ENCODE measurements at places on chromosomes 1 and 21. TPM values are rescaled to one million over a fixed set of nuclear protein-coding genes. Genes with fewer than 3 reads are reported as not detected.

DNA sequence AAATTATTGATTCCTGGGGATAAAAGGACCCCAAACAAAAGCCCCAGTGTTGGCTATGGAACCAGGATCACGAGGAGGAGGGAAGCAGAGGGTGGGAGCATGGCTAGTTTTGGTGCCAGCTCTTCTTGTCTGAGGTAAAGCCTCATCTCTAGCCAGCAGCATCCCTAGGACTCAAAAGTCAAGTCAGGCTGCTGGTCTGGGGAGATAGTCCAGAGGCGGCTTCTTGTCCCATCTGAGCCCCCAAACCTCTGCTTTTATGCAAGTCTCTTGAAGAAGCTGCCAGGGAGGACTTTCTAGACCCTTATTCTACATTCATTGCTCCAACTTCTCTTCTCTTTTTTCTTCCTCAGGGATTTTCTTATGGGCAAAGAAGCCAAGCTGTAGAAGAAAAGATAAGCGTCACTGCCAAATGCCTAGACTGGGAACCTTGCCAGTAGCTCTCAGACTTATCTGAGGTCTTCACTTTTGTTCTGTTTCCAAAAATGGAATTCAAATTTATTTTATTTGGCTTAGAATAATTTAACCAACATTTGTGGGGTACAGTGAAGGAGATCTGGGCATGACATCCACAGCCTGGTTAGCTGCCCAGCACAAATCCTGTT, 6.9 kb upstream of the ANKRD35 start:
- DNase-seq = no peak

GRCh38 chr1:25973610-25974321, 24.1 kb downstream of the PAFAH2 start:
- no peak for DNase-seq

DNA sequence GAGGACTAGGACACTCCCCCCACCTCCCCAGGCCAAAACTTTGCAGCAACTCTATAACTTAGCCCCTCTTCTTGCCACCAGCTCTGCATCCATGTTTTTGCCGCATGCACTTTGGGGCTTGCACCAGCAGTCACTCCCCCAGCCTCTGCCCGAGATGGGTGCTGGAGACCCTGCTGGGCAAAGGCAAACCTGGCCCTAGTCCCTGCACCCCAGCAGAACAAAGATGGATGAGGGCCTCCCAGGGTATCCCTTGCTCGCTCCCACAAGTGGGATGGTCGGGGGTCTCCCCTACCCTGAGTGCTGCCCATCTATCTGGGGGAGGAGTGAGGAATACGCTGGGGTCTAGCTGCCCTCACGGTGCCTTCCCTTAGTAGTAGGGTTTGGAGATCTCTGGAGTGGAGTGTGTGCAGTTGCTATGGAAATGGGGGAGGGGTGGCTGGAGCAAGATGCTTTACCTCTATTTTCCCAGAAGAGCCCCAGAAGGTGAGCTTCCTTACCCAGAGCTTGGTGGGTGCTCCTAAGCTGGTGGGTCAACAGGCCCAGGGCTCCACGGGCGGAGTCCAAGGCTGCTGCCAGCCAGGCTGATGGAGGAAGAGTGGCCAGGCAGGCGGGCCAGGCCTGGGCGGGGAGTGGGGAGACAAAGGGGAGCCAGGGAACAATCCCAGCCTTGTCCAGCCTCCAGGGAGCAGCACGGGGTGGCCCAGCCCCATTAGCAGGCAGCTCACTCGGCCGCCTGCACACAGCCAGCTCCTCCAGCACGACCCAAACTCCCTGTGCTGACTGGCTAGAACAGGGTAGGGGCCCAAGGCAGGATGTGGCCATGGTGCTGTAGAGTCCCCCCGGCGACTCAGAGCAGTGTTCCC, at the start of gene PAQR6:
Gene PAQR6, minus strand, starts transcription at position 597 of the 863 bp plus-strand sequence. CDS start 1,325 bp downstream, outside the sequence.
- DNase-seq = no peak

DNA sequence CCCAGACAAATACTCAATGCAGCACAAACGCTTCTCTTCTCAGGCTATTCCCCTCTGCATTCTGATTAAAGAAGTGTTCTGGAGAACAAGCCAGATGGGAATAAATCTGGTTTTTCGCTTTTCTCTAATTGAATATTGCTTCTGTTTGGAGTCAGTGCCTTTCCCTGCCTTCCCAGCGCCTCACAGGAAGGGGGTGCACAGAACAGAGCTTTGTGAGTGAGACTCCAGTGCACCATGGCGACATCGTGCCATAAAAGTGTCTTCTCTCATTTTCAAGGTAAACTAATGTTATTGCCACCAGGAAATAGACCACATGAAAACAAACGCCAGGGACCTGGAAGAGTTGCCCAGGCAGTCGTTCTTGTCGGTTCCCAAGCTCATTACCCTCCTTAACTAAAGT, 43.6 kb upstream of the SLC45A1 start:
- no peak for DNase-seq

DNA sequence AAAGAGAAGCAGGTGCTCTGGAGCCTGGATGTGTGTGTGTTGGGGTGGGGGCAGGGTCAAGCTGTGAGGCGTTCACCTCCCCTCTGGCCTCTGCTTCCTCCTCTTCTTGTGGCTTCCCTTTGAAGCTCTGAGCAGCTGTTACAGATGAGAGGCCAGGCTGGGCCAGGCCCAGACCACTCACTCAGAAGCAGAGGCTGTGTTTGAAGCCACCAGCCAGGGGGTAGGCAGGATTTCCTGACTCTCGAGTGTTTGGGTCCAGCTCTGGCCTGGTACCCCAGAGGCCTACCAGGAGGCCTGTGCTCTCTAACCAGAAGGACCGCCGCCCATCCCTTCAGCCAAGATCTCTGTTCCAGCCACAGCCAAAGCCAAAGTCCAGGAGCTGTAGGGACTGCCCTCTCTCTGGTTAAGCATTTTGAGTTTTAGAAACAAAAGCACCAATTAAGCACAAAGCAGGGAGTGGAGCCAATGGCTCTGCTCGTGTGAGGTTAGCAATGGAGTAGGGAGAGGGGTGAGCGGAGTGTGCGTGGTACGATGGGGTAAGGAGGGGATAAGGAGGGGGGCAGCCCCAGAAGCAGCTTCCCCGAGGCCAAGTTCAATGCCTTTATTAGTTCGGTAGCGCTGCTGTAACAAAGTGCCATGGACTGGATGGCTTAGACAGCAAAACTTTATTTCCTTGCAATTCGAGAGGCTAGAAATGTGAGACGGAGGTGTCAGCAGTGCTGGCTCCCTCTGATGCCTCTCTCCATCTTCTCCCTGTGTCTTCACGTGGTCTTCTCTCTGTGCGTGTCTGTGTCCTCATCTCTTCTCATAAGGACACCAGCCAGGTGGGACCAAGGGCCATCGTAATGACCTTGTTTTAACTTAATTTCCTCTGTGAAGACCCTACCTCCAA, 20.5 kb downstream of the RCSD1 start:
- no peak for DNase-seq

DNA sequence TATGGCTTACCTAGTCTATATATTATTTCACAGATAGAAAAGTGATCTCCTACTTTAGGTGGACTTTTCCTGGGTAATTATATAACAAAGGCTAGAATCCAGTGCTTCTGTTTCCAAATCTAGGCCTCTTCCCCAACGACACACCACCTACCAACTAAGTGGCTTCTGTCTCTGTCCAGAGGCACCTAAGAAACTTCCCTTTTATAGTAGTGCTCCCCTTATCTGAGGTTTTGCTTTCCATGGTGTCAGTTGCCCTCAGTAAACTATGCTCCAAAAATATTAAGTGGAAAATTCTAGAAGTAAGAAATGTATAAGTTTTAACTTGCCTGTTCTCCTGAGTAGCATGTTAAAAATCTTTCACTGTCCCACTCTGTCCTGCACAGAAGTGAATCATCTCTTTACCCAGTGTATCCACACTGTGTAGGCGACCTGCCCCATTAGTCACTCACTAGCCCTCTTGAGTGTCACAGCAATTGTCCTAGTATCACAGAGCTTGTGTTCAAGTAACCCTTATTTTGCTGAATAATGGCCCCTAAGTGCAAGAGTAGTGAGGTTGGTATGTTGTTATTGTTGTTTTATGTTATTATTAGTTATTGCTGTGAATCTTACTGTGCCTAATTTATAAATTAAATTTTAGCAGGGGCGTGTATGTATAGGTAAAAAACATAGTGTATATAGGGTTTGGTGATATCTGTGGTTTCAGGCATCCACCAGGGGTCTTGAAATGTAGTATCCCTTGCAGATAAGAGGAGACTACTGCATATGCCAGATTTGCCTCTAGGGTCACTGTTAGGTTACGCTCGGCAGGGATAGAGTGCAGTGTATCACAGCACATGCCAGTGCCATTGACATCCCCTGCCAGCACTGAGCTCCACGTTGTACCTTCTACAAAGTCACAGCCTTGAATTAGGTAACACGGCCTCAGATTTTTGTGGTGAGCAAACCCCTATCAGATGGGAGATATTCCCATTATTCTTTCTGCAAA, 14.7 kb upstream of the CD53 start:
- no peak for DNase-seq

GRCh38 chr1:68205794-68206358, 26.4 kb downstream of the WLS start:
- no peak for DNase-seq

DNA sequence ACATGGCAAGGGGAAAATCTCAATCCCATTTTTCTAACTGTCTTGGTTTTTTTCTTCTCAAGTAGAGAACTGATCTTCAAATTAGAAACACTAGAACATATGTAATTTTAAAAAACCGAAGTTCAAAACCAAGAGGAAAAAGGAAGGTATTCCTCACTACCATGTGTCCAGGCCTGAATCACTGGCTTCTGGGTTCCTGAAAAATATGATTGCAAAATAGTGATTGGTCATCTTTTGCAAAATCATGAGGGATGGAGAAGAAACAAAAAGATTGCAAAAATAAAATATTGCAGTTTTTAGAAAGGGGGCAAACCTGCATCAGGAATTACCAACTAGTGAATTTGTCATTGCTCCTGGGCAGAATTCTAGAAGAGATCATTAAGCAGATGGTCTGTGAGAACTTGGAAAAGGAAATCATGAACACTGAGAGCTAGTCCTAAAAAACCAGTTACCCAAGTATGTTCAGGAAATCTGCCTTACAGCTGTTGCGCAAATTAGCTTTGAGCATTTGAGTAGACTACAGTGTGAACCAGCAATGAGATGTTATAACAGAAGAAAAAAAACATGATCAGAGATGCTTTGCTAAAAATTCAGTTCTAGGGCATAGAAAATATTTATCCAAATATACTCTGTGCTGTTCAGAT, 49.4 kb downstream of the SPATA46 start:
- no peak for DNase-seq

DNA sequence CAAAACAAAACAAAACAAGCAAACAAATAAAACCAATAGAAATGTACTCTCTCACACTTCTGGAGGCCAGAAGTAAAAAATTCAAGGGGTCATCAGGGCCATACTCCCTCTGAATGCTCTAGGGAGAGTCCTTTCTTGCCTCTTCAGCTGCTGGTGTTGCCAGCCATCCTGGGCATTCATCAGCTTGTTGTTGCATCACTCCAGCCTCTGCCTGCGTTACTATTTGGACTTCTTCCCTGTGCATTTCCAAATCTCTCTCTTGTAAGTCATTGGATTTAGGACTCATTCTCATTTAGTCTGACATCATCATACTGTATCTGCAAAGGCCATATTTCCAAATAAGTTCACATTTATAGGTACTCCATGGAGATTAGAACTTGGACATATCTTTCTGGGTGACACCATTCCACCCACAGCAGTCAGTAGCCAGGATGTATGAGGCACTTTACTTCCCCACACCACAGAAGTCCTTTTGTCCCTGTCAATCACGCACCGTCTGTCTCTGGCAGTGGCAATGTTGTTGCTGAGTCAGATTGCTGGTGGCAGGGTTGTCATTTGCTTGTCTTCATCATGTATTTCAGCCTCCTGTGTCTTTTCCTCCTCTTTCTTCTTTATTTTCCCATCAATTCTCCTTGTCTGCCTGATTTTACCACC, 151.0 kb upstream of the KCNJ6 start:
- DNase-seq = no peak

DNA sequence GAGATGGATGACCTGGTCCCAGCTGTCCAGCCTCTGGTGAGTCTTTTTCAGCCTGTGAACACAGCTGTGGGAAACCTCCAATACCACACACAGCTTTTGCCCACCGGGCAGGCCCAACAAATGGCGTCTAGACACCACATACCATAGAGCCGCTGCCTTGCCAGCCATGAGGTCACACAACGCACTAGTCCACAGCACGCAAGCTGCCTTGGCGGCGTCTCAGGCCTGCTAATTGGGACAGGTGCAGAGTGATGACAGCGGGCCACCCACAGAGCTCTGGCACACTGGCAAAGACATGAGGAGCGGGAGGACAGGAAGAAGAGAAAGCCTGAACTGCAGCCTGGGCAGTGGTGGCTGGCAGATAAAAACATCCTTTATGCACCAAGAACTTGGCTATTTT, 125.5 kb downstream of the ADAMTS1 start:
- no peak for DNase-seq

GRCh38 chr1:71634159-71634558, 553.3 kb upstream of the ZRANB2 start:
- DNase-seq = no peak

DNA sequence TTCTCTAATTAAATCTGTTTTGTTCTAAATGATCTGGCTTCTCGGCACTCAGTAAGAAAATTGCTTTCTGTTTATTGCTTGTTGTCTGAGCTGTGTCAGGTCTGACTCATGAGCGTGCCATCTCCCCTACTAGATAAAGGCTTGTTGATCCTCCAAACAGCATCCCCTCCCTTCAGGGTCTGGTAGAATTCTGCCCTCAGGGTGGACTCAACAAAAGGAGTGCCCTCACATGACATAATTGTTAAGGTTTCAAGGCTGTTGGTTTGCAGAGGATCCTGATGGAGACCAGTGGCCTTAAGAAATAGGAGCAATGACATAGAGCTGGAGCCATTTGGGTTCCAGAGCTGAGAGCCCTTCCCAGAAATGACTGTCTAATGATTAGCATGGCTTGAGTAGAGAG, 36.0 kb upstream of the ATP2B4 start:
- DNase-seq = no peak

Gene CHIA
- not detected for total RNA-seq

Gene LCE2C
- not detected for total RNA-seq

Gene PTGS2
- total RNA-seq = 0.33 TPM

Gene PAX7
- not detected for total RNA-seq

Gene LIPI
- not detected for total RNA-seq

Gene ZNF692
- 7.8 TPM for total RNA-seq

Data from liver (tissue), 10 donors.